ENCODE measurements at places on chromosomes 2 and 18. TPM values are rescaled to one million over a fixed set of nuclear protein-coding genes. Genes with fewer than 3 reads are reported as not detected.

- DNase-seq = no peak
Observed at GRCh38 chr18:2545155-2545554, 26.1 kb downstream of the METTL4 start.

DNA sequence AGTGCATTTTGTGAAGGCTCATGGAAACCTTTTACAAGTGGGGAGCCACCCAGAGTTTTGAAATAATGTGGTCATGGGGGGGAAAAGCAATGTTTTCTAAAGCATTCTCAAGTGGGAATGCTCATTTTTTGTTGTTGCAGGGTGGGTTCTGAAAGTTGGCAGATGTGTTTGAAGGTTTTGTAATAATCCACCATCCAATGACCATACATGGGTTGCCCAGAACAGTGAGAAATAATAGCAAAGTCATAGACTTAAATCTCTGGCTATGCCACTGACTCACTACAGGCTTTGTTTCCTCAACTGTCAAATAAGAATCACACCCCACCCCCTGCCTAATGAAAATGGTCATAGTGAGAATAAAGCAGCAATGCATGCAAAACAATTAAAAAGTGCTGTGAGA is 2.9 kb downstream of the DSG3 start:
- DNase-seq = no peak

Gene MOCOS
- 1.2 TPM for polyA plus RNA-seq

GRCh38 chr2:190376083-190376482 is 32.1 kb upstream of the MFSD6 start:
- no peak for DNase-seq

GRCh38 chr2:239946562-239946863 is 78.6 kb downstream of the NDUFA10 start:
- DNase-seq = no peak

DNA sequence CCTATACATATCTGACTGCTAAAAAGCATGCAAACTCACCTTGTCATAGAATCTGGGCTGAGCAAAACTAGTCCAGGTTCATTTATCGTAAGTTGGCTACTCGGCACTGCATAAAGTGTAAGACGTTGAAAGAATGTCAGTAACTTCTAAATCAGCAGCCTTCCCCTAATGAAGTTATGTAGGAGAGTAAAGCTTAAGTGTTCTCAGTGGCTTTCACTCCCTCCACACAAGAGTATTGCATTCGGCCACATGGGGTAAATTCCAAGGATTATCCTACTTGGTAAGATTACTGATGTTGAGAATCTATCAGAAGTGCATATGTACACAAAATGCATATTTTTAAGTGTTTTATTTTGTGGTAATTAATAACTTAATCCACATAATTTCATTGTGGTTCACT is 130.1 kb downstream of the LCLAT1 start:
- DNase-seq = no peak

DNA sequence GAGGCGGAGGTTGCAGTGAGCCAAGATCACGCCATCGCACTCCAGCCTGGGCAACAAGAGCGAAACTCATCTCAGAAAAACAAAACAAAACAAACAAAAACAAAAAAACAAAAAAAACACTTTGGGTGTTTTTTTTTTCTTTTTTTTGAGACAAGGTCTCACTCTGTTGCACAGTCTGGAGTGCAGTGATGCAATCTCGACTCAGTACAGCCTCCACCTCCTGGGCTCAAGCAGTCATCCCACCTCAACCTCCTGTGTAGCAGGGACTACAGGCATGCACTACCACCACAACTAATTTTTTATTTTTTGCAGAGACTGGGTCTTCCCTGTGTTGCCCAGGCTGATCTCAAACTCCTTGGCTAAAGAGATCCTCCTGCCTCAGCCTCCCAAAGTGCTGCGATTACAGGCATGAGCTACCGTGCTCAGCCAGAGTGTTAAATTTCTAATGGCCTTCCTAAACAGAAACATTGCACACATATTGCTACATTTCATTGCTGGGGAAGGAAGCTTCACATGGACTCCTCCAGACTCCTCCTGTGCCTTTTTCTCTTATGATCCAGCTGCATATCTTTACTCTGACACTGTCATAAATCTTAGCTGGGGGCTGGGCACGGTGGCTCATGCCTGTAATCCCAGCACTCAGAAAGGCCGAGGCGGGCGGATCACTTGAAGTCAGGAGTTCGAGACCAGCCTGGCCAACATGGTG is 19.7 kb downstream of the STARD7 start:
- DNase-seq = no peak

Gene REG1B
- polyA plus RNA-seq = not detected

- DNase-seq = no peak
Observed at GRCh38 chr2:197165020-197165419, 145.6 kb downstream of the ANKRD44 start.

DNA sequence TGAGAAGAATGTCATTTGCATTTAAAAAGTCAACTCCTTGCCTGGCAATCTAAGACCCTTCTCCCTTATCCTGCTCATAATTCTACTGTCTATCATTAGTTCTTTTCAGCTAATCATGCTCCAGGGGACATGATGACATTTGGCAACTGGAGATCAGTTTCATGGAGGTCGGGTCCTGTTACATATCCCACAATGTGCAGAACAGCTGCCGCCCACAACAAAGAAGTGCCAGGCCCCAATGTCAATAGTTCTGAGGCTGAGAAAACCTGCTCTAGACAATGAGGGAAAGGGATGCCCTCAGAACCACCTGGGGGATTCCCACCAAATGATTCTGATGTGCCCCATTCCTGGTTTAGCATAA is 53.4 kb upstream of the IL1RL1 start:
- DNase-seq = no peak

Gene EMILIN1
- 57.7 TPM for polyA plus RNA-seq

Gene PASK
- polyA plus RNA-seq = 28.8 TPM

Gene MEP1B
- polyA plus RNA-seq = 0.18 TPM

DNA sequence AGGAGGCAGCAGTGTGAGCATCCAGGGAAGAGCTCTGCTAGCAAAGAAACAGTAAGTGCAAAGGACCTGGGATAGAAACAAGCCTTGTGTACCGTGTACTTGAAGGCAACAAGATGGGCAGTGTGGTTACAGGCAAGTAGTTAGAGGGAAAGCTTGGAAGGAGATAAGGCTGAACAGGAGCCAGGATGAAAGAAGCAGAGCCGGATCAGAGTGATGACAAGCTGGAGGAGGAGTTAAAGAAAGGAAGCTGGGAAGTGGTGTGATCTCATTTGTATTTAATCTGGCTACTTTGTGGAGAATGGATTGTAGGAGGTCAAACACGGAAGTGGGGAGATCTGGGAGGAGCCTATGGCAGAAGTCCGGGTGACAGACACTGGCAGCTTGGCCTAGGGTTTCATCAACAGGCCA is 44.7 kb upstream of the VPS54 start:
- no peak for DNase-seq

All from left kidney (tissue), 8 donors.